GM20000 (cell line): ENCODE measurements at places on chromosomes 5 and 9.

GRCh38 chr9:123725389-123725788 is 204.5 kb downstream of the DENND1A start:
- DNase-seq = no peak

DNA sequence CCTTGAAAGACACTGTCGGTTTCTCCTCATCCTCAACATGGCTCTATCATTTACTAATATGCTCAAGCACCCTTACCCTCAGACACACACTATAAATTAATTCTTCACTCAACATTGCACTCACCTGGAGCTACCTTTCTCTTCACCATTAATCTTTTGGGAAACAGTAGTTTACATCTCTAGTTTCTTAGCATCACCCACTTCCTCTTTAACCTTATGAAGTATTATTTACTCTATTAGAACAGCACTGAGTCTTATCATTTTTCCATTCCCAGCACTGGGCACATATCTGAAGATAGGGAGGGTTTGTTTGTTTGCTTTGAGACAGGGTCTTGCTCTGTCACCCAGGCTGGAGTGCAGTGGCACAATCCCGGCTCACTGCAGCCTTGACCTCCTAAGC is 213.5 kb downstream of the SMARCA2 start:
- DNase-seq = no peak

DNA sequence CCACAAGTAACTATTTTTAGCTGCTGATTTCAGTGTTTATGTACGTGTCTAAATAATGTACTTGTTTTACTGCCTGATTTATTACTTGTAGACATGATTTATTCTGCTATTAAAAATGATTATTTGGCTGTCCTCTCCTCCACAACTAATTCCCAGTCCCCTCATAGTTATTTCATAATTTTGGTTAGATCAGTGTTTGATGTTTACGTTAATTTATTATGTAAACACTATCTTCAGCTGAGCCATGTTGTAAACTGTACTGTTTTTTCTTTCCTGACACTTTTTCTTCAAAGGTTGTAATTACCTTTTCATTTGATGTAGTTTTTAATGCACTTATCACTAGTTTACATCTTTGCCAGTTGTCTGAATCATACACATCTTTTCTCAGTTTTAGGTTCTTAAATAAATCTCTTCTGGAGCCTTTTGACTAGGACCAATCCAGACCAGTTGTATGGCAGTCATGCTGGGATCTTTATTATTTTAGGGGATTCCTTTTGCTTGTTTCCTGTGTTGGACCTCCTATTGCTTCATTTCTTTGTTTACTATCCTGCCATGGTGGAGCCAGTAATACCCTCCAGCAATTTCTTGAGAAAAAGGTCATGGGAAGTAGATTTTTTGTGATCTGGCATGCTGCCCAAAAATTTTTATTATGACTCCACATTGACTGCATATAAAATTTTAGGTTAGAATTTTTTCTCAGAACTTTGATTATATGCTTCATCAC is 16.1 kb downstream of the AP3S1 start:
- DNase-seq = no peak

- no peak for DNase-seq
Observed at GRCh38 chr9:92980085-92980745, 32.9 kb downstream of the FGD3 start.

DNA sequence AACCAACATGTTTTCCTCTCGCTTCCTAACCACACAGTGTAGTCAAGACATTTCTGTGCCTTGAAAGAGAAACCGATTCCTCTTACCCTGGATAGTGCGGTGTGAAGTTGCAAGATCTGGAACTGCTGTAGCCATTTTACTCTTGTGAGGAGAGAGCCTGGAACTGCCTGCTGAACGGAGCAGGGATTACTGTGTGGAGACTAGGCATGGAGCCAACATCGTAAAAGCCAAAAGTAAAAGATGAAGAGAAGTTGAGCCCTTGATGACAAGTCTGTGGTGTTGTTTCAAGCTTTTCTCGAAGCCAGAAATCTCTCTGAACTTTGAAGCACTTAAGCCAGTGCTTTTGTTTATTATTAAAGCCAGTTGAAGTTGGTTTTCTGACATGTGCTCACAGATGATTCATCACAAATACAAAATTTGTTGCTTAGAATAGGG is 110.1 kb upstream of the GRIN3A start:
- DNase-seq = no peak

GRCh38 chr5:153900703-153901395 is 137.9 kb downstream of the FAM114A2 start:
- no peak for DNase-seq

DNA sequence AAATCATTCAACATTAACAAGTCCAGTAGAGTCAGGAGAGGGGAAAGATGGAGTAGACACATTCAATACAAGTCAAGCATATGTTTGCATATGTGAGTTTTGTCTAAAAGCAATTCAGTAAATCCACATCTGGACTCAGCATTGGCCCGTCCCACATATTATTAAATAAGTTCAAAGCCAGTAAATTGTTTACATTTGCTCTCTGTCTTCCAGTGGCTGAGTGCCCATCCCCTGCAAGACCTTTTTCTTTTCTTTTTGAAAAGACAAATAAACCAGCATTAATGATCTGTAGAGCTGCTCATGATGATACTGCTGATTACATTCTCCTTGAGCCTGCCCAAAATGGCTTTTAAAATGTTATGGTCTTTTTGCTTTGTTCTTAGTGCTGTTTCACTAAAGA is 71.1 kb downstream of the TNC start:
- DNase-seq = no peak

GRCh38 chr5:172911976-172912375 is 47.2 kb upstream of the RPL26L1 start:
- DNase-seq = no peak

- no peak for DNase-seq
Observed at GRCh38 chr9:79977510-79978197, 405.9 kb downstream of the TLE4 start.

GRCh38 chr5:58491216-58491892 is at the start of gene GAPT:
Gene GAPT (plus strand): TSS chr5:58491435. CDS start chr5:58494537, 3,102 bp downstream.
- peak; percentile 10 for DNase-seq

DNA sequence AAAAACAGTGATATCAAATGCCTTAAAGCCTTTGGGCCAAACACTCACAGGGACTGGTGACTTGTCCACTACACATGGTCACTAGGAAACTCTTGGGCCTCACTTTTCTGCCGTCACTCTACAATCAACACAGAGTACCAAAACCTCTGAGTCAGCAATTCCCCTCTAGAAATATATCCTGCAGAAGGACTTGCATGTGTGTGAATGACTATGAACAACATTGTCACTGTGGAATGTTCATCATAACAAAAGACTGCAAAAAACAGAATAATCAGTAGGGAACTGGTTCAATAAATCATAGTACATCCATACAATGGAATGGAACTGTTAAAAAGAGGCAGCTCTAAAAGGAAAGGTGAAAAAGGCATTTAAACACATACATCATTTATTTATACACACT is 44.1 kb upstream of the SMU1 start:
- no peak for DNase-seq
